Sigmoid colon (tissue), 7 donors: ENCODE measurements at places on chromosomes 1 and 21. TPM values are rescaled to one million over a fixed set of nuclear protein-coding genes. Genes with fewer than 3 reads are reported as not detected.
A peak's percentile ranks its signal among the peaks of the same experiment; 100 is the strongest.

C1orf74 gene
- 0.66 TPM for total RNA-seq

DNA sequence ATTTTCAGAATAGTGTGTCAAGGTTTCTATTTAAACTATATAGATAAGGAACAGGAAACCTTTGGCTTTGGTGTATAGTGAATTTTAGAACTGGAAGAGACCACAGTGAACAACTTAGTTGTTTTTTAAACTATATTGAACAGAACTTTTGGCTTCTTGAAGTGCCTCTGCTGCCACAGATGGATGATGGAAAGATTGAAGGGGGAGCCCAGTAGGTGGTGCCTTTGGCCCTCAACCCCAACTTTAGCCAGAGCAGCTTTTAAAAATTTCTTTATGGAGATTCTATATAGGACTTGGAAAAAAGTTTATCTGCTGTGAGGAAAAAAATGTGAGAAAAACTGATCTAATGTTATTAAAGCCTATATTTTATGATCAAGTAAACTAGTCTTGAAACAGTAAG, 50.2 kb downstream of the SWT1 start:
- H3K4me3 ChIP-seq: no peak overlapping the region
- no peaks in the 10 kb centered on the region for H3K27me3 ChIP-seq
- no peak overlapping the region for H3K27ac ChIP-seq
- H3K36me3 ChIP-seq: no peaks in the 10 kb centered on the region
- no peaks in the 10 kb centered on the region for H3K4me1 ChIP-seq

- peak overlapping the region; percentile 18 for H3K4me3 ChIP-seq
- DNase-seq: no peak
- peaks cover 70% of the 10 kb centered on the region for H3K4me1 ChIP-seq
- H3K27ac ChIP-seq: peak overlapping the region; percentile 84
- H3K36me3 ChIP-seq: no peaks in the 10 kb centered on the region
These were observed 62.6 kb upstream of the C1orf105 start for GRCh38 chr1:172357753-172358385.

OR2T2 gene
- total RNA-seq: not detected

DNA sequence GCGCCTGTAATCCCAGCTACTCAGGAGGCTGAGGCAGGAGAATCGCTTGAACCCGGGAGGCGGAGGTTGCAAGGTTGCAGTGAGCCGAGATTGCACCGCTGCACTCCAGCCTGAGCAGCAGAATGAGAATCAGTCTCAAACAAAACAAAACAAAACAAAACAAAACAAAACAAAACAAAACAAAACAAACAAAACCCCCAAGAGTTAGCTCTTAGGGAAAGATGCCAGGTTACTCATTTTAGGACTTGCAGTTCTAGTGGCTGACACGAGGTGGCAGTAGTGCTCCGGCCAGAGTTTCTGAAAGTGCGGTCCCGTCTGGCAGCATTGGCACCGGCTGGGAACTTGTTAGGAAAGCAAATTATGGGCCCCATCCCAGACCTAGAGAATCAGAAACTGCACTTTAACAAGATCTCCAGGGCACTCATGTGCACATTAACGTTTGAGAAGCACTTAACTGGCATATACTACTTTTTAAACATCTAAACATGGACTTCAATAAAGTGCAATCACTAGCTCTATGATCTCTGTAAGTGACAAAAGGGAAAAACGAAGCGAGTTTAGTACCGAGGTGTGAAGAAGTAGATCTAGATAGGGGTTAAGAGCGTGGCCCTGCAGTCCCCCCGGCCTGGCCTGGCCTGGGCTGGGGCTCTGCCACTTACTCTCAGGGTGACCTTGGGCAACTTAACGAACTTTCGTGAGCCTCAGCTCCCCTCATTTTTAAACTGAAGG, 41.9 kb upstream of the TNFRSF1B start:
- DNase-seq: peak; percentile 93
- no peaks in the 10 kb centered on the region for H3K36me3 ChIP-seq
- H3K4me3 ChIP-seq: no peak overlapping the region
- H3K27me3 ChIP-seq: no peaks in the 10 kb centered on the region
- peaks cover 16% of the 10 kb centered on the region for H3K4me1 ChIP-seq

- no peak for DNase-seq
- H3K4me1 ChIP-seq: no peaks in the 10 kb centered on the region
- no peak overlapping the region for H3K27ac ChIP-seq
- H3K36me3 ChIP-seq: no peaks in the 10 kb centered on the region
- no peak overlapping the region for H3K4me3 ChIP-seq
These were observed 1.2 kb downstream of the FMO5 start for GRCh38 chr1:147223740-147224615.

GRCh38 chr21:14092834-14093560, 117.8 kb downstream of the LIPI start:
- H3K4me3 ChIP-seq: no peak overlapping the region
- H3K27me3 ChIP-seq: no peaks in the 10 kb centered on the region
- DNase-seq: peak; percentile 63
- H3K4me1 ChIP-seq: no peaks in the 10 kb centered on the region
- peaks cover 3% of the 10 kb centered on the region for H3K36me3 ChIP-seq
- no peak overlapping the region for H3K27ac ChIP-seq
